Midbrain (tissue), 1 donor: ENCODE measurements at places on chromosomes 5 and 9.

DNA sequence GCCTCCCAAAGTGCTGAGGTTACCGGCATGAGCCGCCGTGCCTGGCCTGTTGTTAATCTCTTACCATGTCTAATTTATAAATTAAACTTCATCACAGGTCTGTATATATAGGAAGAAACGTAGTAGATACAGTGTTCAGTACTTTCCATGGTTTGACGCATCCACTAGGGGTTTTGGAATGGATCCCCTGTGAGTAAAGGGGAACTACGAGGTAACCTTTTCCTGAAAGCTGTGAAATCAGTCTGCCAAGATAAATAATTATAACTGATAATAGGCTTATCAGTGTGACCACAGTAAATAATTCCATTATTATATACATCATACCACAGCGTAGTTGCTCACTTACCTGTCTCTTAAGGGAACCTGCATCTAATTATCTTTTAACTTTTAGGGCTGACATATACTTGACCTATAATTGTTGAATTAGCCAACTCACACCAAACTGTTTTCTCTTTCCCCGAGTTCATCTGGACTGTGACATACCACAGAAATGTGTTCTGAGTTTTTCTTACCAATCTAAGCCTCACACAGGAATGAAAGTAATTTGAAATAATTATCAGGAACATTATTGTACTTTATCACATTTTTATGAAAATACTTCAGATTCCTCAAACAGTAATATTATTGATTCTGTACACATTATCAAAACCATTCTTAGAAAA lies 42.9 kb downstream of the DAPK1 start:
- no peak for DNase-seq

GRCh38 chr5:178940569-178941360 lies at the start of gene ZNF454:
Gene ZNF454 (plus strand): TSS chr5:178941198. CDS start chr5:178942792, 1,594 bp downstream.
- peak; percentile 98 for DNase-seq

- no peak for DNase-seq
Observed at GRCh38 chr5:95803271-95804148, 19.0 kb downstream of the GLRX start.

DNA sequence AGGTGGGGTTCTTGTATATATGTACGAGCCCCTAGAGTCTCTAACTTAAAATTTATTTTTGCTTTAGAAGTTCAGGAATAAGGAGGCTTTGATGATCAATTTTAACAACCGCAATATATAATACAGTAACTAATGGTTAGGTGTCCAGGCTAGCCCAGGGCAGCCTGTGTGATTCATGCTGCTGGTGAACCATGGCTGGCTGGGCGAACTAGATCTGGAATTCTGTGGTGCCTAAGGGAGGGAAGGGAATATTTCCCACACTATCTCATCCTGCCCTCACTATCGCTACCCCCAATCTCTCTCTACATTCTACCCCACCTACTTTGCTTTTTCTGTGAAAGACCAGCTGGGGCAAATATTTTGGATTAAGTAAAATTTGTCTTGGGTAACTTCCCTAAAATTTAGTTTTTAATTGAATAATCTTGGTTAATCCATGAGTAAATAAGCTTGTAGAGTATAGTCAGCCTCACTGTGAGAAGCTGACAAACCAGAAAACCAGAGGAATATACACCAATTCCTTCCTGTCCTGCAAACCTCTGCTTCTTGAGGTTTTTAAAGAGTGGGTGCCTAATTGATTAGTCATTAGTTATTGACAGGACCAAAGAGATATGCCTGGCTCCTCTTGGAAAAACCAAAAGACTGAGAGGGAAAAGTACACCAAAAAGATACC lies 115.1 kb upstream of the CCDC152 start:
- DNase-seq = no peak

- DNase-seq = no peak
Observed at GRCh38 chr5:20367178-20367577, 379.2 kb upstream of the CDH18 start.

GRCh38 chr9:91131433-91131839 lies 230.3 kb downstream of the AUH start:
- no peak for DNase-seq

- no peak for DNase-seq
Observed at GRCh38 chr9:111953444-111953843, 56.8 kb downstream of the UGCG start.

- no peak for DNase-seq
Observed at GRCh38 chr9:134453776-134454475, 127.7 kb downstream of the RXRA start.

- no peak for DNase-seq
Observed at GRCh38 chr5:37812365-37812764, 27.5 kb downstream of the GDNF start.

- no peak for DNase-seq
Observed at GRCh38 chr9:28234133-28234893, 661.0 kb upstream of the C9orf72 start.

DNA sequence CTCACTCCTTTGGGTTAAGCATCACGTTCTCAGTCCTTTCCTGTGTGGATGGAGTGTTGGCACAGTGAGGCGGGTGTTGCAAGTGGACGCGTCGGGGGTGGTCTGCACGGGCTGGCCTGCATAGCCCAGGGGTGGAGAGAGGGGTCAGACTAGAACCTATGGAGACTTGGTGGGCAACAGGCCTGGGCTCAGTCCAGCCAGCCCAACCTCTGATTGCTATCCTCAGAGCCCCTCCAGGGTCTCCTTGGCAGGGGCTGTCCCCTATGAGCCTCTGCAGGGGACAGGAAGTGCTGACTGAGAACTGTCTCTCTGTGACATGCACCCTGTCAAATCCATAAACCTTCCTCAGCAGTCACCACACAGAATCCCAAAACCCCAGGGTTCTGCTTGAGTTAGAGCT lies 2.3 kb downstream of the DCANP1 start:
- DNase-seq = no peak

- no peak for DNase-seq
Observed at GRCh38 chr9:115157245-115157674, 39.3 kb upstream of the TNC start.
